Activated T-helper 1 cell treated with anti-CD3 and anti-CD28 coated beads, Interleukin-2, amount 50 U/mL, for 16 hours (primary cell): ENCODE measurements at places on chromosomes 7 and 10.

DNA sequence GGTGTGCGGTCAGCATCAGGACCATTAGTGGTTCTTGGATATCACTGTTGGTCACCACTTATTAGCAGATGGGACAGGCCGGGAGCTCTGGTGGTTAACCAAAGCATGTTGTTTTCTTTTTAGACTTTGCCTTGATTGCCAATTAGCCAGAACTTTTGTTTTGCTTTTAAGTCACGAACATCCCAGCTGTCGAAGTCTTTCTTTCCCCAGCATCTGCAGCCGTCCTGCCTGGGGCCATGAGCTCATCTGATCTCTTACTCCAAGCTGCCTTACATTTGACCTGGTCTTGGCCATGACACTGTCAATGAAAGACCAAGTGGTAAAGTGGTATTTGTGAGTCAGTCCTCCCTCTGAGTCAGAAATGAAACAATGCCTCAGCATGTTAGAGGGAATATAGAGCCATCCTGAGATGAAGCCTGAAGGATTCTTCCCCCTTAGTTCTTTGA lies 53.9 kb upstream of the CREB5 start:
- DNase-seq = no peak

DNA sequence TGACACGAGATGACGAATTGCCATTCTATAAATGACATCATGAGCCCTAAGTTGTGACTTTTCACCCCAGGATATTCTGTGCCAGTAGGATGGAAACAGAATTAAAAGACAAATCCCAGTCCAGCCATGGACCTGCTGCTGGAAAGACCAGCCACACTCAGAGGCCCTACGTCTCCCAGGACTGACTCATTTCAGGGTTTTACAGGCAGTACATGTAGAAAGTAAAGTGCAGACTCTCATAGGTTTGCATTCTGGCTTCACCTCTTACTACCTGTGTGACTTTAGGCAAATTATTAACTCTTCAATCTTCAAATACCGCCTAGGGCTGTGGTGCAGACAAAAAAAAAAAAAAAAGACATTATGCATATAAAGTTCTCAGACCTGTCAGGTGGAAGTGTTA lies 188.8 kb downstream of the NEBL start:
- DNase-seq = no peak

GRCh38 chr10:71836596-71836974 lies 14.5 kb downstream of the PSAP start:
- no peak for DNase-seq

DNA sequence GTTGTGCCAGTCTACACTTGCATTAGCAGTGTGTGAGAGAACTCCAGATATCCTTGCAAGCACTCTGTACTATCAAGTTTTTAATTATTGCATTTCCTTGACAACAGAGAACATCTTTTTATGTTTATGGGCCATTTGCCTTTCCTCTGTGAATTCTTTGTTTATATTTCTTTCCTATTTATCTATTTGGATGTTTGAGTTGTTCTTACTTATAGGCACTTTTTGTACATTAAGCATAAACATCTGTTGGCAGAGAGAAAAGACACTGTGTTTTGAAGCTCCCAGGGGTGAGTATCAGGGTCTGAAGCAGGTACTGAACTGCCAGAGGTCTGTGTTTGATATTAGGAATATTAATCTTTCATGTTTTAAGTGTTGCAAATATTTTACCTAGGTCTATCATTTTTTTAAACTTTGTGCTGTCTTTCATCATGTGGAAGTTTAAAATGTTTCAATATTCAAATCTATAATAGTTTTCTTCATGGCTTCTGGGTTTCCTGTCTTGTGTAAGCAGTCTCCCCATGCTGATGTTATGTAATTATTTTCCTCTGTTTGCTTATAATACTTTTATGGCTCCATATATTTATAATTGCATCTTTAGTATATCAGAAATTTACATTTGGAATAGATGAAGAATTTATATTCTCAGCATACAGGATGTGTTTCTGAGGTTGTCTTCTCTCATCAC lies 17.7 kb upstream of the PDCD4 start:
- no peak for DNase-seq

DNA sequence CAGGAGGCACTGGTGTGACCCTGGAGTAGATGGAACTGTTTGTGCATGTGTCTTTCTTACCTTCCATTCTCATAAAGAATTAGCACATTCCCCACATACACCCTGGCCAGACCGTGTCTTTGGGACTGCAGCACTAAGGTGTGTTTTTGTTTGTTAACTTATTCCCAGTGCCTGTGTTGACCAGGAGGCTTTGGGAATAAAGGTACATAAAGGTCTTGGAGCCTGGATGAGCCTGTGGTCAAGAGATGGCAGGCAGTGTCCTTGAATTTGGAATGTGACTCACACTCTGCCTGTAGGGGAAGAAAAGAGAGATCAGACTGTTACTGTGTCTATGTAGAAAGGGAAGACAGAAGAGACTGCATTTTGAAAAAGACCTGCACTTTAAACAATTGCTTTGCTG lies 137.6 kb downstream of the LYZL1 start:
- no peak for DNase-seq
